PC-3 (cell line): ENCODE measurements at places on chromosomes 12 and 14. TPM values are rescaled to one million over a fixed set of nuclear protein-coding genes. Genes with fewer than 3 reads are reported as not detected.

DNA sequence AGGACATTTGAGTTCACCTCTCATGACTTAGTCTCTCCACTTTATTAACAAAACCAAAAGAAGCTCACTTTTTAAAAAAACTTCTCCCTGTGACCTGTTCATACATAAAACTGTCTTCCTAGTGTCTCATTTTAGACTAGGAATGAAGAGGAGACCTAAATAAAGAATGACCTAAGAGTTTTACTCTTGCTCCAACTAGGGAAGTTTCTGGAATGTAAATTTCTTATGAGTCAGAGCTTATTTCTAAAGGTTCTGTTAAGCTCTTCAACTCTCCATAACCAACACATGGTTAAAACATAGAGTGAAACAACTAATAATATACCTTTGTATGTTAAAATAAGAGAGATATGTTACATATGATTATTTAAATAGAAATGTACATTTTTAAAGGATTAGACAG lies 369.8 kb downstream of the EMP1 start:
- no peaks in the 10 kb centered on the region for H3K36me3 ChIP-seq
- no peak overlapping the region for H3K4me3 ChIP-seq
- no peaks in the 10 kb centered on the region for H3K4me1 ChIP-seq

Gene CCDC91
- 15.7 and 22.2 TPM in 2 replicates for total RNA-seq

- no peak overlapping the region for H3K27ac ChIP-seq
- peaks cover 24% of the 10 kb centered on the region for H3K27me3 ChIP-seq
- no peaks in the 10 kb centered on the region for H3K36me3 ChIP-seq
- H3K4me1 ChIP-seq: no peaks in the 10 kb centered on the region
Observed at GRCh38 chr14:97854918-97855317, 1057.7 kb downstream of the VRK1 start.

DNA sequence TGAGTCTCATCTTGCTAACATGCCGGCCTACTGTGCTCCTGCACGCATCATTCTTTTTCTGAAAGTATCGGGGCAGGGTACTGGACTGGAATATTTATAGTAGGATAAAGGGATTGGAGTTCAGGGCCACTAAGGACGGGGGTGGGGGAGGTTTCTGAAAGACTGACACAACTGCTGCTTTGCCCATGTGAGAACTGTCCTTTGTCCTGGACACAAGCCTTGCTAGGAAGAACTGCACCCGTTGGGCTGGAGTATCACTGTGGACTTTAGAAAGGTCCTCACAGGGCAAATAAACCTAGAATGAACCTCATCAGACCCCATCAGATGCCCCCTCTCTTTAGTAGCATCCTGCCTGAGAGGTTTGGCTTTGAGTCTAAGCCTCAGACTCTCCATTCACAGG lies 87.6 kb downstream of the PRMT8 start:
- no peak overlapping the region for H3K27ac ChIP-seq
- no peaks in the 10 kb centered on the region for H3K4me1 ChIP-seq
- H3K27me3 ChIP-seq: peaks cover 13% of the 10 kb centered on the region; the same call in 1 of the 2 replicates
- H3K36me3 ChIP-seq: no peaks in the 10 kb centered on the region
- no peak overlapping the region for H3K4me3 ChIP-seq
- DNase-seq: no peak

Gene TMTC1
- total RNA-seq: 5.8 TPM in 2 replicates

GRCh38 chr14:54585214-54585613 lies 18.3 kb downstream of the SAMD4A start:
- peaks cover 16% of the 10 kb centered on the region for H3K4me1 ChIP-seq
- peaks cover 14% of the 10 kb centered on the region for H3K36me3 ChIP-seq
- no peak for DNase-seq
- no peak overlapping the region for H3K27ac ChIP-seq
- H3K4me3 ChIP-seq: no peak overlapping the region

- H3K36me3 ChIP-seq: peaks cover 6% of the 10 kb centered on the region; the same call in 1 of the 2 replicates
- H3K27me3 ChIP-seq: no peaks in the 10 kb centered on the region
- DNase-seq: no peak
Observed at GRCh38 chr12:50545786-50546185, 41.0 kb downstream of the DIP2B start.

DNA sequence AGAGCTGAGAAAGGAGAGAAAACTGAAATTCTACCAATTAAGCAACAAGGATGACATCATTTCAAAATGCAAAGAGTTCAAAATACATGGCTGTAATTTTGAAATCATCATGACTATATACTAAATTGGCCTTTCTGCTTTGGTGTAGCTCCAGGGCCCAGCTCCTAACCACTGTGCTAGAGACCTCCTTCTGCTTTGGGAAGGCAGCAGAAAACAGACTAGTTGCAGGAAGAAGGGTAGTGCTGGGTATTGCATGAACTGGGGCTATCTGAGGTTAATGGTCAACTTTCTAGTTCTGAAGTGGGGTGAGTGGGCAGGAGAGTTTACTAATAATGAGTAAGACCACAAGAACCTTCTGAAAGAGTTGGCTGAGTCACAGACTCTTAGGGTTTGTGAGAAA lies 66.2 kb downstream of the PTGER2 start:
- no peak overlapping the region for H3K4me3 ChIP-seq
- H3K27me3 ChIP-seq: no peaks in the 10 kb centered on the region
- no peaks in the 10 kb centered on the region for H3K36me3 ChIP-seq
- H3K4me1 ChIP-seq: peaks cover 10% of the 10 kb centered on the region
- peak; percentile 61 for DNase-seq

DNA sequence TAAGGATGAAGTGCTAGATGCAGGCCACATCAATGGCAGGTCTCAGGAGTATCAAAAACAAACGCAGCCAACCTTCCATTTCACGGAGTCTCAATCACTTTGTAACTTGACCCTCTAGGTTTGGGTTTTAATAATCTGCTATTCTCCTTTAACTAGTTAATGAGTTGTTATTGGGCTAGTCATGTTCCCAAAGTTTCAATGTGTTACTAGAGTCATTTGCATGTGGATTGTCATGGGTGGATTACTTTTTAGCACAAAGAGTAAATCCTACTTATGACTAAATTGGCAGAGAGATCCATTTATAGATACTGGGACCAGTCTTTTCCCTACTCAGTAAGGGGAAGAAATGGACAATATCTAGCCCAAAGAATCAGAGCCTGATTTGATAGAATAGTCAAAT lies 151.0 kb downstream of the BCAT1 start:
- H3K4me3 ChIP-seq: no peak overlapping the region
- no peaks in the 10 kb centered on the region for H3K27me3 ChIP-seq
- no peaks in the 10 kb centered on the region for H3K4me1 ChIP-seq

GRCh38 chr14:93055651-93056115 lies 60.0 kb downstream of the ITPK1 start:
- DNase-seq: no peak
- H3K4me3 ChIP-seq: no peak overlapping the region
- H3K36me3 ChIP-seq: no peaks in the 10 kb centered on the region
- H3K4me1 ChIP-seq: peaks cover 19% of the 10 kb centered on the region; the same call in 1 of the 2 replicates
- H3K27me3 ChIP-seq: no peaks in the 10 kb centered on the region

GRCh38 chr12:48978291-48978740 lies at the start of gene WNT1:
Gene WNT1 (plus strand): TSS chr12:48978322. CDS start chr12:48978651, 329 bp downstream.
- H3K27me3 ChIP-seq: peaks cover 52% of the 10 kb centered on the region
- H3K27ac ChIP-seq: no peak within 1 kb of the TSS
- peak within 1 kb of the TSS; percentile 67 for H3K4me3 ChIP-seq
- no peak for DNase-seq
- H3K36me3 ChIP-seq: no peaks in the 10 kb centered on the region
- H3K4me1 ChIP-seq: peaks cover 29% of the 10 kb centered on the region

DNA sequence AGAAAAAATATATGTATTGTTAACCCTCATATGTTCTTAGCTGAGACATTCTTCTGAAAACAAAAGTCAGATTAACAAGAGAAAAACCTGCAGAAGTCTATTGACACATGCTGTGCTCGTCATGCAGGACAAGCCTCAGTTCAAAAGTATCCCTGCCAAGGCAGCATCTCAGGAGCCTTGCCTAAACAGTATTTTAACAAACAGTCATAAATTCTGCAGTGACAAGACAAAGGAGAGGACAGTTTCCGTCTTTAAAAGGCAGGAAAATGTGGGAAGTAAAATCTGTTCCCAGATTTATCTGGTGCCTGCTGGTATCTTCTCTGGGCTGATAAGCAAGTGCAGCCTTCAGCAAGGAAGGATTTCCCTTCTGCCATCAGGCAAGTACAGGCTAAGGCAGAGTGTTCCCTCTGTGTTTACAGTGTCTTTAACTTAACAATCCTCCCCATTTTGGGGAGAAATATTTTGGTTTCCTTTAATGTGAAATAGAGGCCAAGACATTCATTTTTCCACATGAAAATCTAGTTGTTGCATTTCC lies 480.2 kb upstream of the CCDC196 start:
- H3K27me3 ChIP-seq: no peaks in the 10 kb centered on the region; the same call in 1 of the 2 replicates
- H3K4me3 ChIP-seq: no peak overlapping the region
- no peak for DNase-seq
- H3K4me1 ChIP-seq: peaks cover 10% of the 10 kb centered on the region; the same call in 1 of the 2 replicates

DNA sequence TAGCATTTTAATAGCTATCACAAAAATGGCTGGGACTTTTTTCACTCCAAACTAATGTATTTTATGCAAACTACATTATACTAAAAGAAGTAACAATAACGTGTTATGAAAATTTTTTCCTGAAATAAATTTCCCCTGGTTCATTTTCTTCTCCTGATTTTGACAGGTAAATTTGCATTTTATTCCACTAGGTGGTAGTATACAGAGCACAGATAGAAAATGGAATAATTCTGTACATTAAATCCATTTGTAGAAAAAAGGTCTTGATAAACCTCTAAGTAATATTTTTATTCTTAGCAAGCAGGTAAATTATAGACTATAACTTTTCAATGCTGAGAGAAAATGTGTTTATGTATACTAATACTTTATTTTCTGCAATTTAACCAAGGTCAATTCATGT lies 96.5 kb downstream of the BCAT1 start:
- peak; percentile 9 for DNase-seq
- H3K36me3 ChIP-seq: no peaks in the 10 kb centered on the region; the same call in 1 of the 2 replicates
- H3K27me3 ChIP-seq: no peaks in the 10 kb centered on the region
- H3K4me3 ChIP-seq: no peak overlapping the region
- H3K4me1 ChIP-seq: no peaks in the 10 kb centered on the region

Gene ACOT4
- 3.9 and 5.1 TPM in 2 replicates for total RNA-seq

GRCh38 chr12:127761880-127762279 lies 505.1 kb upstream of the TMEM132C start:
- no peak for DNase-seq
- no peak overlapping the region for H3K27ac ChIP-seq
- H3K4me3 ChIP-seq: no peak overlapping the region
- H3K36me3 ChIP-seq: no peaks in the 10 kb centered on the region

GRCh38 chr12:91863702-91864101 lies 281.9 kb downstream of the BTG1 start:
- H3K4me3 ChIP-seq: no peak overlapping the region
- no peak overlapping the region for H3K27ac ChIP-seq
- H3K4me1 ChIP-seq: no peaks in the 10 kb centered on the region
- no peak for DNase-seq

DNA sequence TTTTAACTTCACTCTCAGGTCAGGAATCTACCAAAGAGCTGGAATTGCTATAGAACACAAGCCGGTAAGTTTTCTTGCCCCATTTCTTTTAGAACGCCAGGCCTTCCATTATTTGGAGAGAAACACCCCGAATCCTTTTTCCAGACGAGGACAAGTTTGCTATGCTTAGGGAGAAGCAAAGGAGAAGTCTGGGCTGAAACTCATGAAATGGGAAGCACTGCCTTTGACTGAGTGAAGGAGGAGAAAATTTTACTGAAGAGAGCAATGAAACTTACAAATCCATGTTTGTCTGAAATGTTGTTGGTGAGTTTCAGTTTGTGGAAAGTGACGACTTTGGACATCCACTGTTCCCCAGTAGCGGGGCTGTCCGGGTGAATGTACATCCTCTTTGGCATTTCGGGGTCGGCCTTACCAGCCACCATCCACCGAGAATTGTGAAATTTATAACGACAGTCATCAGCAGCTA lies 3.3 kb downstream of the TBX3 start:
- peaks cover 60% of the 10 kb centered on the region for H3K36me3 ChIP-seq
- no peaks in the 10 kb centered on the region for H3K27me3 ChIP-seq
- H3K4me3 ChIP-seq: peak overlapping the region; percentile 94
- peaks cover 50% of the 10 kb centered on the region for H3K4me1 ChIP-seq
- peak overlapping the region; percentile 95 for H3K27ac ChIP-seq
- peak; percentile 33 for DNase-seq

DNA sequence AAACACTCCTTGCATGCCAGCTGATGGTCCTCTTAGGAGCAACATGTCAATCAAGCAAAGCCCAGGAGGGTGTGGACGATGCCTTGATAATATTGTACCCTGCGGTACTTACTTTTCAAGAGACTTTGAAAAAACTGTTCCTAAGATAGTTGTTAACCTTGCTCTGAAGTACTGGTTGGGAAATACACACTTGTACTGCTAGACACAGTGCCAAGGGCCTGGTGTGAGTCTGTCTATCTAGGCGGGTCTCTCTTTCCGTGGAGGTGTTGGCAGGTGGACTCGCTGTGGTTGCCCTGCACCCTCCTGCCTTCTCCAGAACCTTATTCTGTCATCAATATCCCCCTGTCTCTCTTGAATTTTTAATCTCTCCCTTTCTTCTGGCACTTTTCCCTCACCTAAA lies 189.4 kb downstream of the NRXN3 start:
- no peak overlapping the region for H3K4me3 ChIP-seq
- DNase-seq: no peak
- H3K27ac ChIP-seq: no peak overlapping the region
- H3K4me1 ChIP-seq: no peaks in the 10 kb centered on the region
- no peaks in the 10 kb centered on the region for H3K36me3 ChIP-seq

- DNase-seq: peak; percentile 7
- H3K27me3 ChIP-seq: no peaks in the 10 kb centered on the region
- H3K4me1 ChIP-seq: no peaks in the 10 kb centered on the region
Observed at GRCh38 chr12:45503899-45504298, 225.6 kb upstream of the ARID2 start.

Gene KRT72
- total RNA-seq: not detected in 2 replicates

DNA sequence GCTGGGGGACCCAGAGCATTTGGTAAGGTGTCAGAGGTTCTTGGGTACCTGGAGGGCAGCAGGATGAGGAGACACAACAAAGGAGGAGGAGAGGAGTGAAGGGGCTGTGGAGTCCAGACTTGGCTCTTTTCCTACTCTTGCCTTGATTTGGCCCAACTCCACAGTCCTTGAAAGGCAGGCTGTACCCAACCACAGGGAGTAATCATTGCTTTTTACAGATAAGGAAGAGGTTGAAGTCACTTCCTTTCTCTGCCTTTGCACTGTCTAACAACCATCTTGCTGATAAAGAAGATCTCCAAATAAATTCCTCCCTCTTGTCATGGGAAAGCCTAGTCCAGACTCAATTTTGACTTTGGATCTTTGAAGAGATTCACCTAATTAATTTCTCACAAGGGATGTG lies 226.8 kb upstream of the HMGA2 start:
- peaks cover 63% of the 10 kb centered on the region for H3K4me1 ChIP-seq
- no peaks in the 10 kb centered on the region for H3K27me3 ChIP-seq
- no peak overlapping the region for H3K4me3 ChIP-seq
- DNase-seq: peak; percentile 31
- no peaks in the 10 kb centered on the region for H3K36me3 ChIP-seq

DNA sequence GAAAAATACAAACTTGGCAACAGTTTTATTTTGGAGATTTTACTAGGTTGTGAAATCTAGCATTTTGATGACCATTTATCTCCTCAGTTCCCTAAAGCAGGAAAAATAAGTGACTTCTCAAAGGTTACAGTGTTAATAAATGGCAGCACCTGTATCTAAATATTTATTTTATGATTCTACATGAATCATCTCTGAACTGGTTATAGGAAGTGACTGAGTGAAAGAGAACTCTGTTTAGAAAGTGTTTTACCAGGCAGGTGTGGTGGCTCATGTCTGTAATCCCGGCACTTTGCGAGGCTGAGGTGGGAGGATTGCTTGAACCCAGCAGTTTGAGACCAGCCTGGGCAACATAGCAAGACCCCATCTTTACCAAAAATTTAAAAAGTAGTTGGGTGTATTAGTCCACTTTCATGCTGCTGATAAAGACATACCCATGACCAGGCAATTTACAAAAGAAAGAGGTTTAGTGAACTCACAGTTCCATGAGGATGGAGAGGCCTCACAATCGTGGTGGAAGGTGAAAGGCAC lies 26.3 kb downstream of the MIPOL1 start:
- H3K4me3 ChIP-seq: no peak overlapping the region
- H3K4me1 ChIP-seq: peaks cover 10% of the 10 kb centered on the region
- H3K27me3 ChIP-seq: no peaks in the 10 kb centered on the region
- H3K36me3 ChIP-seq: peaks cover 17% of the 10 kb centered on the region; the same call in 1 of the 2 replicates
- peak overlapping the region; percentile 64 for H3K27ac ChIP-seq
